Fibroblast of lung (primary cell): ENCODE measurements at places on chromosomes 12 and 14.

DNA sequence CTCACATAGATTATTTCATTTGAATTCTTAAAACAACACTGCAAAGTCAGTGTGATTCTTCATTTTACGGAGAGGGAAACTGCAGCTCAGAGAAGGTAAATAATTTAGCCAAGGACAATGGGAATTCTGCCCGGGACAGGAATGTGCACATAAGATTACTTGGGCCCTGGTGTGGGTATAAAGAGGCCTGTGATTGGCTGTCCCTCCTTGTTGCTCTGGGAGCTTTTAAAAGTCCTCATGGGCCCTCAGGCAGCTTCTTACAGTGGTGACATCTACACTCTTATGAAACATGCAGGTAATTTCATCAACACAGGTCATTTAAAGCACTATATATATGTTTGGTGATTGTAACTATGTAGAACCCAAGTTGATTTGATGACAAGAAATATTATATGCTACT lies 100.3 kb downstream of the ESR2 start:
- DNase-seq = no peak

GRCh38 chr14:99734406-99735051 lies 50.4 kb downstream of the CYP46A1 start:
- no peak for DNase-seq

DNA sequence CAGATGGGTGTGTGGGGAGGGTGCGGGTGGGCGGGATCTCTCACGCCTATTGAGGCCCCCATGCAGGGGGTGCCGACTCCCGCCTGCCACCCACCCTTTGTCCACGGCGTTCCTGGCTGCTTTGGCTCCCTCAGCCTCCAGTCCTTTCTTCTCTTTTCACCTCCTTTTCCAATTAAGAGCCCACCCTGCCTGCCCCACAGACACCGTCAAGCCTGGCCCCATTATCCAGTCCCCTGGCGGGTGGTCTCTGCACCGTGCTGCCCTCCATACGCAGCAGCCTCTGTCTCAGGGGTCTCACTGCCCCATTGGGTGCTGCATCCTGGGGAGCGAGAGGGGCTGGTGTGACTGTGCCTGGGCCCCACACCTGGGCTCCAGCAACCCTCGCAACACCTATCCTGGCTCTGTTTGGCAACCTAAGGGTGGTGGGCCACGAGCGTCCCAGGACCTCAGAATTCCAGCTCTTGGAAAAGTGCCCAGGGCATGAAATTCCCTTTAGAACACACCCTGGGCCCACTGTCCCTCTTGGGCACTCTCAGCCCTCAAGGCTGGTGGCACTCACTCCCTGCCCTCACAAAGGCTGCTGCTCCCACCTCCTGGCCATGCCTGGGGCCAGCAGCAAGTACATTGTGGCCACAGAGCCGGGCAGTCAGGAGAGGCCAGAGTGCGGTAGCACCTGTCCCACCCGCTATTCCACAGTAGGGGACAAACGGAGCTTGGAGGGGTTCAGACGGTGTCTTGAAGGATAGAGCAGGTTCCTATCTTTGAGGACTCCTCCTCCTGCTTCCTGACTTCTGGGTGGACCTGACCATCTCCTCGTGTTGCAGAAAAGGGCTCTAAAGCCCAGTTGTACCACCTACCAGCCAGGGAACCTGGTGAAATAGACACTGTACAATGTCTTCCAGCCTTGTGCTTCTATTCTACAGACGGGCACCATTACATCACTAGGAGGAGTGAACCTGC lies 114.1 kb downstream of the KIF26A start:
- no peak for DNase-seq

DNA sequence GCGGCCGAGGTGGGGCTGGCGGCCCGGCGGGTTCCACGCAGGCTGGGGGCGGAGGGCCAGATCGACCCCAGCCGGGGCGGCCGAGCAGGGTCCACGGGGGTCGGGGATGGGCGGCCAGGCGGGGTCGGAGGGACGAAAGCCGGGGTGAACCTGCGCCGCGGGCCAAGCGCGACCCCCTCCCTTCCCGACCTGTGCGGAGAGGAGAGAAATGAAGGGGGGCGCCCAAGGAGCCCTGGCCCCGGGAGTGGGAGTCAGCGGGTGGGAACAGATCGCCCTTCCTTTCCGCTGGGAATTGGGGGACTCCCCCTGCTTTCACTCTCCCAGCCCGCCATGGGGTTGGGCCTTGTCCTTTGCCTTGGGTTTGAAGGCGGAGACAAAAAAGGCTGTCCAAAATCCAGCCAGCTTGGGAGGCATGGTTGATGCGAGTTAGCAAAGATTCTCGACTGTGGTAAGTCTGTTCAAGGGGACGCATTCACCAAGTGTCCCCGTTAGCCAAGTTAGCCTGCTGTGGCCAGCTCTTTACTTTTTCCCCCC lies 559 bp upstream of the CKAP4 start:
- peak; percentile 76 for DNase-seq

DNA sequence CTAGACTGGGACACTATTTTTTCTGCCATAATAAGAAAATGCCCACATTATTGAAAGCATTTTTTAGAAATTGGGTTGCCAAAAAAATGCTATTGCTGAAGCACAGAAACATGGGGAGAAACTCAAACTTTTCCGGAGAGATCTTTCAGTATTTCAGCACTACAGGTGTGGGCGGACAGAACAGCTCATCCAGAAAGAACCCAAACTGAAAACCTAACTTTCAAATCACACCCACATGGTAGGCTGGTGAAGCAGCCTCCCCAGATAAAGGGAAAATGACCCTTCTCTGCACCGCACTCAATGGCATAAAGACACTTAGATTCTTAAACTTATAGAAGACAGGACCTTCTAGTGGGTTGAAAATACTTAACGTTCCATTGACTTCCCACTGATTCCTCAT lies 62.3 kb upstream of the TMPO start:
- peak; percentile 43 for DNase-seq

DNA sequence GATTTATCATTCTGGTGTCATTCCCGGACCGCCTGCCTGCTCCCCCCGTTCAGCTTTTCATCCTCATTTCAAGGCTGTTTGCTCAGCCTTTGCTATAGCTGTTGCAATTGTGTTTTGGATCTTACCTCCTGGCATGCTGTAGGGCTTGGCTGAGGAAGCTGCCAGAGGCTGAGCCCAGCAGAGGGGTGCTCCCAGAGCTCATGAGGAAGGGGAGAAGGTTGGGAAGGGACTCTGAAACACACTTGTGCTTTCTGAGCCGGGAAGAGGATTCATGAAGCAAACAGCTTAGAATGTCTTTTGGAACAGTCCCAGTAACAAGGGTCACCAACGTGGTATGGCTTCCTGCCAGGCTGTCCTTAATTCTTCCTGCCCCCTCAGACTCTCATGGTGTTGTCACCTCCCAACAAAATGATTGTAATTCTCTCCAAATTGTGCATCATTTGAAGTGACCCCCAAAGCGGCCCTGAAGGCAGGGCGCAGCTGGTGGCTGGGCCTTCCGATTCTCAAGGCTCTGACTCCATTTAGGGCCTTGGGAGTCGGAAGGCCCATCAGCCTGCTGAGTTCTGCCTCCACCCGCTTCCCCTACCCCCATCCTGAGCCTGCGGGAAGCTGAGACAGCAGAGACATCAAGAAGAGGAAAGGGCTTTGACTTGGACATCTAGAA lies 111.9 kb upstream of the ARHGAP5 start:
- DNase-seq = peak; percentile 12

- DNase-seq = no peak
Observed at GRCh38 chr12:93018610-93019009, 89.5 kb upstream of the EEA1 start.

GRCh38 chr14:69658664-69659261 lies 47.4 kb downstream of the SUSD6 start:
- peak; percentile 85 for DNase-seq

- peak; percentile 38 for DNase-seq
Observed at GRCh38 chr14:74979442-74980397, 23.0 kb upstream of the EIF2B2 start.

DNA sequence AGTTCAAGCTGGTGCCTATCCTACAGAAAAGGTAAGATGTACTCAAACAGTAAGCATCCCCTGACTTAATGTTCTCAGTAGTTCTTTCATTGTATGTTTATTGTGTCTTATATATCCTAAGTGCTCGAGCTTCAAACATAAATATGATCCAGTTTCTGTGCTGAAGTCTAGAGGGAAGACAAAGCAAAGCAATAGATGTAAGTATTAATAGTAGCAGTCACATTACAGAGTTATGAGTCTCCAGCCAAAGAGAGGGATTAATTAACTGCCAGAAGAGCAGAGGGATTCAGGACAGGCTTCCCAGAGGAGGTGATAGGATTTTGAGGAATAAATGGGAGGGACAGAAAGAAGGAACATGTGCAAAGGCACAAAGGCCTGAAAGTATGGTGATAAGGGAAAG lies 1.4 kb downstream of the NGDN start:
- DNase-seq = no peak
